ENCODE measurements at places on chromosomes 3 and 15.

- DNase-seq = no peak
Measured at GRCh38 chr3:197487911-197488391, 67.8 kb downstream of the BDH1 start.

- DNase-seq = no peak
Measured at GRCh38 chr15:96720656-96721055, 390.2 kb downstream of the NR2F2 start.

- DNase-seq = no peak
Measured at GRCh38 chr3:62761311-62761710, 113.9 kb downstream of the CADPS start.

GRCh38 chr3:134353171-134353825 is 20.9 kb downstream of the AMOTL2 start:
- no peak for DNase-seq

DNA sequence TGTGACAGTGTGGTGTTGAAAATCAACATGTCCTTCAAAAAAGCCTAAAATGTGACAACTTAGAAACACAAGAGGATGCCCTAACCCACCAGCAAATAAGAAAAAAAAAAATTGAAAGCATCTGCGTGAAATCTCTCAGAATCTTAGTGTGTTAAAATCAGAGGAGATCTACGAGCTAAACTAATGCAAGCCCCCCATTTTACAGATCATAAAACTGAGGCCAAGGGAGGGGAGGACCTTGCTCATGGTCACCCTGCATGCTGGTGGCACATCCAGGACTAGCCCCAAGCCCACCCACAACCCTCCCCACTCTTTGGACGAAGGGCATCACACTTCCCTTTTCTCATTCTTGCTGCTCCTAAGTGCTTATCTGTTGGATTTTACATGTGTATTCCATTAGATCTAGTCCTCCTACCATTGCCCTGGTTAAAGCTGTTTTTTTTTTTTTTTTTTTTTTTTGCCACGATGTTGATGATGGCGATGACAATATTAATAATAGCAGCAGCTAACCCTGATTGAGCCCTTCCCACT is 29.1 kb upstream of the NOX5 start:
- no peak for DNase-seq

DNA sequence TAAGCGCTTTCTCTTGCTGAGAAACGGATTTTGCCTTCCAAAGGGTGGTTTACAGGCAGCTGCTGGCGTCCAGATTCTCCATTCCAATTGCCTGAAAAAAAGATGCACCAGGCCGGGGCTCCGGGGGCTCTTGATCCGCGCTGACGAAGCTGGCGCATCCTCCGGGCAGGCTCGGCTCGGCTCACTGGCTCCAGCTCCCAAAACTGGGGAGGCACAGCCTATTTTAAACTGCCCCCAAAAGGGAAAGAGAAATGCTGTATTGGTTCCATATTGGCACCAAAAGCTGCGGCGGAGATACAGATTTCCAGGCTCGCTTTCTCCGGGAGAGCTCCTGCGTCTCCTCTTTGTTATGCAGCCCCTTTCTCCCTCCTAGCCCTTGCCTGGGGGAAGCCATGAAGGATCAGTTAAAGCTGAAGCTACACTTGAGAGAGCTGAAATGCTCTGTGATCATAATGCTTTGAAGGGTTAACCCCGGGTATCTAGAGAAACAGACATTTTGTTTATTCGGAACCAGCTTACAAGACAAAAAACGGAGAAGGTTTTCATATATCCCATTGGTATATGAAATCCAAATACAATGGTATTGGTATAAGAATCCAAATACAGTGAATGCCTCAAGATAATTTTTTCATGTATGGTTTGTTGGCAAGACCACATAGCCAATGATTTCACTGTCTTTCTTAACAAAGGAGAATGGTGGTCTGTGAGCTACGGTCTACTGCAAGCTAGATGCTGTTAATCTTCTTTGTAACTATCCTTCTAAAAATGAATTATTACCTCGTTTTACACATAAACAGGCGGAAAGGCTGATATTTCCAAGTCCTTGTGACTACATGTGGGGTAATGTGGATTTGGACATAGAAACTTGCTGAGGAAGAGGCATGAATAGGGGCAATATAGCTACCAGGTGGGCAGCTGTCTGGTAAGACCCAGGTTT is 693 bp downstream of the CD200 start:
- no peak for DNase-seq

DNA sequence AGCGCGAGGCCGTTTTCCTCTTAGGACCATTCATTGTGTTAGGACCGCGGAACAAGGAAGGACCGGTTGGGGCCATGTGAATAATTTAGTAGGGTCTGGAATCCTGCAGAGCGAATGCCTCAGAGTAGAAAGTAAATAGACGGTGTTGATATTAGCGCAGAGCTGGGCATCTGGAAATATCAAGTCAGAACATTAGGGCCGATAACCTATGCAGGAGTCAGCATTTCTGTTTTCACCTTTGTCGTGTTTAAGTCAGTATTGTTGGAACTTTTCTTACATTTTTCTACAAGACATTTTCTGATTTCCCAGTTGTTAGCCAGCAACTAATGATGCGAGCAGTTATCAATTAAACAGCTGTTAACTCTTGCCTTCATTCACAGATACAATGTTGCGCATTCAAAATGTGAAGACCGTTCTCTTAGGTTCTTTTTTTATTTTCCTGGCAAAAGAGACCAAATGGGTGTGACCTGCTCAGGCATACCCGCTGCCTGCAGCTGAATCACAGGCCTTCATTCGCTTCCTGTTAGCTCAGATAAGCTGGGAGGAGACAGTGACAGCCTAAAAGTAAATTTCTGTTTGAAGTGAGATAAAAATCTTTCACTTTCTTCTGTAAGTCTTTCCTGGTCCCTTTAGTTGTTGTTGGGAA is 966 bp upstream of the PKM start:
- no peak for DNase-seq

DNA sequence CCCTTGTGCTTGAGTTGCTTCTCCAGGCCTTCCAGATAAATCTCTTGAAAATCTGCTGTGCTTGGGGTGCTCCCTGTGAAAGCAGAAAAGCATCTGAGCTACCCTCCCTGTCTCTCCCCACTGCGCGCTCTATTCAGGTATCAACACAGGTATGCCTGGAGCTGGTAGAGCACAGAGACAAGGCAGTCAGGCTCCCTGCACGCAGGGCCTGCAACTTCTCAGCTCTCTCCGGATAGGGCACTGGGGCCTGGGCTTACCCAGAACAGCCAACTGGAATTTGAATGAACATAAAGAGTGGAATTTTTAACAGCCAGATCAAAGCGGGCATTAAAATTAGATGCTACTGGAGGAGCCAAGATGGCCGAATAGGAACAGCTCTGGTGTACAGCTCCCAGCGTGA is 183.6 kb downstream of the XXYLT1 start:
- DNase-seq = no peak

DNA sequence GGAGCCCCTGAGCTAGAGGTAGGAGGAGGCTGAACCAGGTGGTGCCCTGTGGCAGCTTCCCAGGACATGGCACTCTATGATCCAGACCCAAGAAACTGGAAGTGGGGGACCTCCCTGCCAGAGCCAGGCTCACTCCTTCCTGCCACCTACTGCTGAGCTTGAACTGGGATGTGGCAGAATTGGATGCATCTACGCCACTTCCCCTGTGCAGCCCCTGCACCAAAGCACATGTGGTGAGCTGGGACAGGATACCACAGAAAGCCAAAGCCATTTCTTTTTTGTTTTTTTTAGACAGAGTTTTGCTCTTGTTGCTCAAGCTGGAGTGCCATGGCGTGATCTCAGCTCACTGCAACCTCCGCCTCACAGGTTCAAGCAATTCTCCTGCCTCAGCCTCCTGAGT is 518.0 kb upstream of the PPP2R3A start:
- DNase-seq = no peak

- no peak for DNase-seq
Measured at GRCh38 chr15:99719096-99719541, 14.1 kb downstream of the LYSMD4 start.

GRCh38 chr3:110070161-110070916 is 733.0 kb upstream of the DPPA4 start:
- no peak for DNase-seq

DNA sequence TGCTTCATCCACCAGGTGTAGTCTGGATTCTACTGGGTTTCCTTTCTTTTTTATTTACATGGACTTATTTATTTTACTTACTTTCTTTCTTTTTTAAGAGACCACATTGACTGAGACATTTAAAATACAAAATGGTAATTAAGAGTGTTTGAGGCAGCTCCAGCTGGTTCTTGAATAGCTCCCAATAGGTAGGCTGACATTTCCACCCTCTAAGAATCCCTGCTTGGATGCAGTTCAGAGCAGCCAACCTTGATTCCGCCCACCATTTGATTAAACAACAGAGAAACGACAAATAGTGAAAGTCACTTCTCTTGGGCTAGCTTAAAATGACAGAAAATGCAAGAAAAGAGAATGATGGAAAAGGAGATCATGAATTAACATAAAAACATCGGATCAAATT is 270.5 kb downstream of the TUSC7 start:
- no peak for DNase-seq

DNA sequence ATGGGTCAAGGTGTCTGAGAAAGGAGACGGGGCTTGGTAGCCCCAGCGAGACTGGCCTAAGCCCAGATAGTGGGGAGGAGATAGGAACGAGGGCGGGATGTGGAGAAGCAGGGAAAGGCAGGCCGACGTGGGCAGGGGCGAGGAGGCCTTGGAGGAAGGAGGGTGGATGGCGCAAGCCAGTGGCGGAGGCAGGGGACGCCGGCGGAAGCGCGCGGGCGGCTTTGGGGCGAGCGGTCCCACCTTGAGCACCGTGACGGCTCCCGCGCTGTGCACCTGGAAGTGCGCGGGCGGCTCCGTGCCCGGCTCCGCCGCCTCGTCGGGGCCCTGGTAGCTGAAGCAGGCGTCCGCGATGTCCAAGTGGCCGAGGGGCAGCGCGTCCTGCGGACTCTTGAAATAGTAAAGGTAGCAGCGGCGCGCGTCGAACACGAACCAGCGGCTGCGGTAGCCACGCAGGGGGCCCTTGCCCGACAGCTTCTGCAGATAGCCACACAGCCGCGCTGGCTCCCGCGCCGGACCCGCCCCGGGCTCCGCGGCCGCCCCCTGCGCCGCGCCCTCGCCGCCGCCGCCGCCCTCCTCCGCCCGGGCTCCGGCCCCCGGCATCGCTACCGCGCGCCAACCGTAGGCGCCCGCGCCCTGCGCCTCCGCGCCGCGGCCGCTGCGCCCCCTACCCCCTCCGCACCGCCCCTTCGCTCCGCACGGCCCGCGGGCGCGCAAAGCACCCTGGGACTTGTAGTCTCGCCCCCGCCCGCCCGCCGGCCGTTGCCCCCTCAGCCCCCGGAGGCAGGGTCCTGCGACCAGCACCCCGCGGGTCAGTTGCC is at the start of gene TBC1D2B:
Gene TBC1D2B (minus strand): TSS at position 659 of the 818 bp plus-strand sequence. CDS start 59 bp downstream, at position 600.
- no peak for DNase-seq

DNA sequence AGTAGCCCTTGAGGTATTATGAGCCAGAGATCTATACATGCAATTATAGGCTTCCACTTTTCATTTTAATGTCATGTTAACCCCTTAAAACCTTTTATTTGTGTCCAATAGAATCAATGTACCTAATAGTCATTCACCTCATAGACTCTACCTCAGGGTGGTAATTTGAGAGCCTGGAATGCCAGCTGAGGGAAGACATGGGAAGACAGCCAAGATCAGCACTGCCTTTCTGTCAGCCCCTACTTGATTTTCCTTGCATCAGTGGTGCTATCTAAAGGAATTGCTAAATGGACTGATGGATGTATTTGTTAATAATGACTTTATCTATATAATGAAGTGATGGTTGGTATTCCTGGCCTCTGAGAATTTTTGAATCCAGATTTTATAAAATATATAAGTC is 113.3 kb upstream of the GBE1 start:
- DNase-seq = no peak

Measured in iPS DF 6.9 (cell line).